ENCODE measurements at places on chromosomes 12 and 14. TPM values are rescaled to one million over a fixed set of nuclear protein-coding genes. Genes with fewer than 3 reads are reported as not detected.

DNA sequence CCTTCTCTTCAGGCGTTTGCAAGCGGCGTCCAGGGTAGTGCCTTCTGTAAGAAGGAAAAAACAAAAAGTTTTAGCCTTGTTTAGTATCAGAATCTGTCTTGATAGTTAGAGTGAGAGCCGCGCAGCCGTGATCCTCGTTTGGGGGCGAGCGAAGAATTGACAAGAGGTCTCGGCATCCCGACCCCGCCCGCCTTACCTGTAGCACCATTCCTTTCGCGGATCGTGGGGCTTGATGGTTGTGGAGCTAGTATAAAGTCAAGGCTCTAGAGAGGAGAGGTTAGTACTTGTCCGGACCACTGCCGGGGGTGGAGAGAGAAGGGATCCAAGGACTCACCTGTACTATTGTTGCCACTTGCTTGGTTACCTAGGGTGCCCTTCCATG is 494 bp downstream of the TMTC3 start:
- peak overlapping the region; percentile 66 for H3K4me3 ChIP-seq
- no peaks in the 10 kb centered on the region for H3K4me1 ChIP-seq
- no peaks in the 10 kb centered on the region for H3K27me3 ChIP-seq

- peak overlapping the region; percentile 88 for H3K27ac ChIP-seq
- peak overlapping the region; percentile 66 for H3K4me3 ChIP-seq
- no peak for DNase-seq
- H3K4me1 ChIP-seq = peaks cover 23% of the 10 kb centered on the region
- no peaks in the 10 kb centered on the region for H3K27me3 ChIP-seq
- no peaks in the 10 kb centered on the region for H3K36me3 ChIP-seq
These were observed 31.6 kb downstream of the WBP11 start for GRCh38 chr12:14771651-14772137.

The KITLG gene
- total RNA-seq = 70.2 TPM

DNA sequence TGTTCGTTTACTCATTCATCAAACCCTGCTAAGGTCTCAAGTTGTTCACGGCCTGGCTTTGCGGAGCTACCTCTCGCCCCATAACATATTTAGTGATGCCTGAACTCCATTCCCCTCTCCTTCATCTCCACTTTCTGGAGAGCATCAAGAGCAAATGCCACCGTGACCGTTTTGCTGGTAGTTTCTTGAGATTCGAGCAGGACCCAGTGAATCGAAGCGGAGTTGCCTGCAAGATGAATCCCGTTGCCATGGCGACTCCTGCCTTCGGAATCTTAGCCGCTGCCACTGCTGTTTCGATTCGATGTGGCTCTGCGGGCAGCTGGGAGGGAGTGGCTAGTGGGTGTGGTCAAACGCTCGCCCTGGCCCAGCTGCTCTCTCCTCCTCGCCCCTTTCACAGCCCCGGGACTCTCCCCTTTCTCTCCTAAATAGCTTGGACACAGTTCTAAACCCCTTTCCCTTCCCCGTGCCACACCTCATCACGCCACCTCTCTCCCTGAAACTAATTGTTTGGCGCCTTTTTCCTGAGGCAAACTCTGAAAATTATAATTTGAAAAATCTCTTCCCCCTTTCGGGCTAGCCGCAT is 1.4 kb downstream of the DAAM1 start:
- no peaks in the 10 kb centered on the region for H3K27me3 ChIP-seq
- peak overlapping the region; percentile 79 for H3K4me3 ChIP-seq
- H3K36me3 ChIP-seq = no peaks in the 10 kb centered on the region
- peak overlapping the region; percentile 99 for H3K27ac ChIP-seq
- peaks cover 49% of the 10 kb centered on the region for H3K4me1 ChIP-seq
- peak; percentile 95 for DNase-seq

- no peaks in the 10 kb centered on the region for H3K36me3 ChIP-seq
- H3K27me3 ChIP-seq = peaks cover 16% of the 10 kb centered on the region
- no peak overlapping the region for H3K27ac ChIP-seq
- H3K4me1 ChIP-seq = peaks cover 7% of the 10 kb centered on the region
- DNase-seq = peak; percentile 73
- H3K4me3 ChIP-seq = no peak overlapping the region
These were observed 21.4 kb upstream of the VSX2 start for GRCh38 chr14:74217672-74218448.

- H3K27ac ChIP-seq = no peak overlapping the region
- no peaks in the 10 kb centered on the region for H3K27me3 ChIP-seq
- H3K4me3 ChIP-seq = no peak overlapping the region
These were observed 47.5 kb downstream of the PRMT8 start for GRCh38 chr12:3538466-3539030.

The CSRP2 gene
- 12.3 TPM for total RNA-seq

The MMAB gene
- 26.1 TPM for total RNA-seq

The PLXNC1 gene
- 2.0 TPM for total RNA-seq

The CRACR2A gene
- 4.2 TPM for total RNA-seq

DNA sequence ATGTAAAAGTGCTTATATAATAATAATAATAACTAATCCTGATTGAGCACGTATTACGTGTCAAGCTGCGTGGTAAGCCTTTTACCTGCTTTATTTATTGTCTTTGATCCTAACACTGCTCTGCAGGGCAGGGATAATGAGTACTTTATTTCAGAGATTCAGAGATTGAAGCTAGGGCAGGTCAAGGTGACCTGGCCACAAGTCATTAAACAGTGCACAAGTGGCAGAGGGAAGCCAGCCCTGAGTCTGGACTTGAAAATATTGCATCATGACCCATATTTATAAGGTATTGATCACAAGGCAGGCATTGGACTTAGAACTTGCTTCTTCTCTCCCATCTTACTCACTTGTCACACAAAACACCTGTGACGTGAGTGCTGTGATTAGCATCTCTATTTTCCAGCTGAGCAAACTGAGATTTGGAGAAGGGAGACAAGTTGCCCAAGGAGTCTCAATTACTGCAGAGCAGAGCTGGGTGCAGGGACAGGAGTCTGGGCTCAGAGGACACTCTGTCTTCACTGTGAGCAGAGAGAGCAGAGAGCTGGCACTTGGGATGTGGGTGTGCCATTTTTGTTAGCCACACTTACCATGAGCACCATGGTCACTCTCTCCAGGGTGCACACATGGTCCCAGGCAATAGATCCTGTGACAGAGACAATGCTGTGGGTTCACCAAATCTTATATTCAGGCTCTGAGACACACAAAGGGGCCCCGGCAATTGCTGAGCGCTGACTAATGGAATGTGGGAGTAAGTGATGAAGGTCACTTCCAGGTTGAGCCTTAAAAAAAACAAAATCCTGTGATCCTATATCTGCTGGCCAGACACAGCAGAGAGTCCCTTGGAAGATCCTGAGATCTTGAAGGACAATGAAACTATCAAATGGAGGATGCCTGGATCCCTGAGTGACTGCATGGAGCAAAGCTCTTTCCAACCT is 113.2 kb upstream of the MED13L start:
- no peak overlapping the region for H3K27ac ChIP-seq
- H3K4me1 ChIP-seq = peaks cover 10% of the 10 kb centered on the region
- no peak overlapping the region for H3K4me3 ChIP-seq
- no peaks in the 10 kb centered on the region for H3K36me3 ChIP-seq
- no peak for DNase-seq
- no peaks in the 10 kb centered on the region for H3K27me3 ChIP-seq

- no peaks in the 10 kb centered on the region for H3K4me1 ChIP-seq
- DNase-seq = no peak
- no peak overlapping the region for H3K27ac ChIP-seq
- no peaks in the 10 kb centered on the region for H3K36me3 ChIP-seq
- no peaks in the 10 kb centered on the region for H3K27me3 ChIP-seq
These were observed 83.2 kb downstream of the HMGA2 start for GRCh38 chr12:65907513-65907912.

DNA sequence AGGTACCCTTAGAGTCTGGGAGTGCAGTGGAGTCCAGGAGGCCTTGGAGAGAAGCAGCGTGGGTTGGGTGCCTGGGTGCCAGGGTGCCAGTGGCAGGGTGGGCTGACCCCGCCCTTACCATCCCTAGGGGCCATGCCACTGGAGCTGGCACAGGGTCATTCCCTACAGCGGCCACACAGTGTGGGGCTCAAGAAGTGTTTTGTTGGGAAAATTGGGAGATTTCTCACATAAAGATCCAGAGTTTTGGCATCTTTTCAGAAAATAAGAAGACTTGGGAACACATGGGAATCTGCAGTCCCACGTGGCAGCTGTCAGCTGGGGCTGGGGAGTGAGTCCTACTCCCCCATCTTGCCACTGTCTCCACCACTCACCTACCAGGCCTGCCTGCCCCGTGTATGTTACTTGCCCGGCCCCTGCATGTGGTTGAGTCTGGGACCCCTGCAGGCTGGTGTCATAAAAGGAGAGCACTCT is 4.2 kb downstream of the VASH1 start:
- H3K27ac ChIP-seq = no peak overlapping the region
- no peak overlapping the region for H3K4me3 ChIP-seq
- no peaks in the 10 kb centered on the region for H3K4me1 ChIP-seq
- H3K27me3 ChIP-seq = no peaks in the 10 kb centered on the region

- H3K27ac ChIP-seq = peak overlapping the region; percentile 92
- DNase-seq = no peak
- H3K4me3 ChIP-seq = peak overlapping the region; percentile 76
- no peaks in the 10 kb centered on the region for H3K4me1 ChIP-seq
- no peaks in the 10 kb centered on the region for H3K27me3 ChIP-seq
These were observed 952 bp downstream of the DRAM1 start for GRCh38 chr12:101878243-101878821.

GRCh38 chr12:78530100-78530765 is 334.3 kb upstream of the SYT1 start:
- H3K27me3 ChIP-seq = no peaks in the 10 kb centered on the region
- DNase-seq = no peak
- H3K27ac ChIP-seq = no peak overlapping the region
- no peaks in the 10 kb centered on the region for H3K4me1 ChIP-seq
- H3K4me3 ChIP-seq = no peak overlapping the region

The AHNAK2 gene
- 152 TPM for total RNA-seq

DNA sequence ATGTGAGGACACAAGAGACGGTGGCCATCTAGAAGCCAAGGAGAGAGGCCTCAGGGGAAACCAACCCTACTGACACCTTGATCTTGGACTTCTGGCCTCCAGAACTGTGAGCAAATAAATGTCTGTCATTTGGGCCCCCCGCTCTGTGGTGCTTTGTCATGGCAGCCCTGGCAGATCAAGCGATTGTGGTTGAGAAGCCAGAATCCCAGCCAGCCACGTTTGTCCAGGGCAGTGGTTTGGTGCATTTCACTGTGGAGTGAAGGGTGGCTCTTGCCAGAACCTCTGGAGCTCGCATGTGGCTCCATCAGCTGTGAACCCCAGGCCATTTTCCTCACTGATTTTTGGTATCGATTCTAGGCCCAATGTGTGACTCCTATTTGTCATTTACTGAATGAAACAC is 404.9 kb downstream of the BCL11B start:
- no peak overlapping the region for H3K27ac ChIP-seq
- H3K27me3 ChIP-seq = no peaks in the 10 kb centered on the region
- no peak overlapping the region for H3K4me3 ChIP-seq
- no peaks in the 10 kb centered on the region for H3K36me3 ChIP-seq

GRCh38 chr14:30873308-30874119 is 845 bp upstream of the COCH start:
- H3K27me3 ChIP-seq = peaks cover 30% of the 10 kb centered on the region
- DNase-seq = no peak
- H3K36me3 ChIP-seq = no peaks in the 10 kb centered on the region
- H3K4me3 ChIP-seq = no peak overlapping the region
- H3K27ac ChIP-seq = no peak overlapping the region

GRCh38 chr12:50309950-50310349 is 26.6 kb upstream of the LIMA1 start:
- no peak overlapping the region for H3K4me3 ChIP-seq
- DNase-seq = no peak
- H3K4me1 ChIP-seq = no peaks in the 10 kb centered on the region
- no peaks in the 10 kb centered on the region for H3K36me3 ChIP-seq

- DNase-seq = no peak
- no peaks in the 10 kb centered on the region for H3K27me3 ChIP-seq
- H3K36me3 ChIP-seq = no peaks in the 10 kb centered on the region
- no peak overlapping the region for H3K27ac ChIP-seq
- peaks cover 33% of the 10 kb centered on the region for H3K4me1 ChIP-seq
These were observed 115.1 kb upstream of the SLC38A2 start for GRCh38 chr12:46487567-46488131.

- no peak overlapping the region for H3K4me3 ChIP-seq
- H3K4me1 ChIP-seq = no peaks in the 10 kb centered on the region
- H3K27ac ChIP-seq = no peak overlapping the region
- H3K36me3 ChIP-seq = no peaks in the 10 kb centered on the region
- no peak for DNase-seq
These were observed 97.2 kb downstream of the PTPRR start for GRCh38 chr12:70823182-70823976.

DNA sequence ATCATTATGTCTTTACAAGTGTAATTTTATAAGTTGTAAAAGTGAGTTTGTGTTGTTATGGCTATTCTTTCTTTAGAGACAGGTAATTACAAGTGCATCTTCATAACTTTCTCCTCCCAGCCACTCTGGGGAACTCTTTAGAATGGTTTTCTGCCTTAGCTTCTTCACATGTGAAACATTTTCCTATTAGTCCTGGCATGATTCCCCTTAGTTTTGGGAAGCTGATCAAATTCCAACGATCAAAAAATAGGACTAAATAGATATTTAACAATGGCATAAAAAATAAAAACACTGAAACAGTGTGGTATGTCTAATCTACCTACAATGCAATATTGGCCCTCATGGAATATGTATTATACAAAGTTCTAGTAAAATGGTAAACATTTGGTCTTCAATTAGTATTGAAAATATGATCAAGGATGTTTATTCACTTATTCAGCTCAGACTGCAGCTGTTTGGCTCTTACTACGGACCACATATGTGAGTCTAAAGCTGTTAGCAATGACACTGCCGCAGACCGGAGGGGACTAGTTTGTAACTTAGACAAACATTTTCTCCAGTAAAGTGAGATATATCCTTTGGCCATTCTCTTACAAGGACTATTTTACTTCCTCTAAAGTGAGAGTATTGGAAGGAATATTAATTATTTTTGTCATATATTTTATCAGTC is 890.8 kb upstream of the USP15 start:
- DNase-seq = no peak
- H3K4me3 ChIP-seq = no peak overlapping the region
- H3K27ac ChIP-seq = no peak overlapping the region

GRCh38 chr14:86852530-86852929 is 1140.5 kb downstream of the GALC start:
- no peak for DNase-seq
- no peaks in the 10 kb centered on the region for H3K36me3 ChIP-seq
- H3K27ac ChIP-seq = no peak overlapping the region
- H3K4me1 ChIP-seq = no peaks in the 10 kb centered on the region

DNA sequence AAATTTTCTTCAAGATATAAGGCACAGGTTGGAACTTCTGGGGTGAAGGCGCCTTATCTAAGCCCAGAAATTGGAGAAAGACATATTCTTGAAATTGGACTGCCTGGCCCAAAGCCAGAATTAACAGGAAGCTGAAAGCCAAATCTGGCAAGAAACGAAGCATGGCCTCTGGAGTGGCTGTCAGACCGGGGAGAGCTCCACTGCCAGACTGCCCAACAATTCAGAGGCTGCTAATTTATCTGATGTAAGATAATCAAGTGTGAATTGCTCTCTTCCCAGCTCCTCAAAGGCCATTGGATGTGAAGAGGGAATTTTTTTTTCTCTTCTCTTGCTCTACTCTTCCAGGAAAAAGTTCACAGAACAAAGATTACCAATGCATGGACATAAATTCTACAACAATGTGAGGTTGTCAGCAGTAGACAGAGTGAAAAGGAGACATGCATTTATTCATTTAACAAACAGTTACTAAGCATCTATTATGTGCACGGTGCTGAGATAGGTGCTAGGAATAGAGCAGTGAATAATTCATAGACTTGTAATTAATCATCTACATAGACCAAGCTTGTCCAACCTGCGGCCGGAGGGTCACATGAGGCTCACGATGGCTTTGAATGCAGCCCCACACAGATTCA is at the start of gene GDF3:
Gene GDF3 (minus strand): TSS at position 210 of the 632 bp plus-strand sequence. CDS start 47 bp downstream, at position 163.
- no peak within 1 kb of the TSS for H3K27ac ChIP-seq
- no peaks in the 10 kb centered on the region for H3K27me3 ChIP-seq
- H3K4me1 ChIP-seq = no peaks in the 10 kb centered on the region
- no peaks in the 10 kb centered on the region for H3K36me3 ChIP-seq
- DNase-seq = no peak

The TMEM121 gene
- 5.0 TPM for total RNA-seq

Data from sigmoid colon (tissue), 7 donors.